ENCODE measurements at places on chromosomes 5 and 9. TPM values are rescaled to one million over a fixed set of nuclear protein-coding genes. Genes with fewer than 3 reads are reported as not detected.

Gene IGFBPL1
- total RNA-seq = not detected

Gene OLFML2A
- 13.9 TPM for total RNA-seq

Gene ATOX1
- 56.0 TPM for total RNA-seq

Gene RXFP3
- not detected for total RNA-seq

- H3K27me3 ChIP-seq = no peaks in the 10 kb centered on the region
- DNase-seq = no peak
- H3K27ac ChIP-seq = no peak overlapping the region
- H3K36me3 ChIP-seq = no peaks in the 10 kb centered on the region
- H3K4me1 ChIP-seq = no peaks in the 10 kb centered on the region
- H3K4me3 ChIP-seq = no peak overlapping the region
Measured at GRCh38 chr5:108703313-108703712, 44.4 kb upstream of the FER start.

DNA sequence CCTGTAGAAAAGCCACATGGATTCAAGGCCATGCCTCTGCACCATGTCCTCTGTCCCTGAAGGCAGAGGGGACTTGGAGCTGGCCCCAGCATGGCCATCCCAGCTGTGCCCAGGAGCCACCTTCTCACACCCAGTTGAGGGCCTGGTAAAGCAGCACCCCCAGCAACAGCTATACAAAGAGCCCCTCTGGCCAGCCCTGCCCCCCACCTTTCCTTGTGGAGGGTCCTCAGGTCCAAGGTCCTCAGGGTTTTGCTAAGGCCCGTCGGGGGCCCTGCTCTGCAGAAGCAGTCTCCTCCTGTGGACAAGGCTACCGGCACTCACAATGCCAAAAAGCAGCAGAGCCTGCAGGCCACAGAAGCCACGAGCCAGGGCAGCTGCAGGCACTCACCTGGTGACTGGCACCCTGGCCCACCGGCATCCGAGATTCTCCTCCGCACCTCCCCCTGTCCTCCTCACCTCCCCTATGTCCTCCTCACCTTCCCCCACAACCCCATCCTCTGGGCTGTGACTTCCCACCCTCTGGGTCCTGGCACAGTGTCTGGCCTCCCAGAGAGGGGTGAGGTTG, 39.9 kb upstream of the LPCAT1 start:
- H3K27me3 ChIP-seq = peaks cover 22% of the 10 kb centered on the region
- H3K4me3 ChIP-seq = no peak overlapping the region
- no peak overlapping the region for H3K27ac ChIP-seq
- DNase-seq = no peak

DNA sequence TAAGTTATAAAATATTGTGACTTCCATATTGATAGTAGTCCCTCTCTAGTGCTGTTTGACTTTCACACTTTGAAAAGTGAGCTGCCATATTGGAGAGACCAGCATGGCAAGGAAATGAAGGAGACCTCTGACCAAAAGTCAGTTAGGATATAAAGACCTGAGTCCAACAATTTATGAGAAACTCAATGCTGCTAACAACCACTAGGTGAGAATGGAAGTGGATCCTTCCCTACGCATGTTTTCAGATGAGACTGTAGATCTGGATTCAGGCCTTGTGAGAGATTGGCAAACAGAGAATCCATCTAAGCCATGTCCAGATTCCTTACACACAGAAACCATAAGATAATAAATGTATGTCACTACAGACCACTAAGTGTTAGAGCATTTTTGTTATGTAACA, 81.6 kb downstream of the CTNND2 start:
- DNase-seq = no peak
- no peak overlapping the region for H3K4me3 ChIP-seq
- no peaks in the 10 kb centered on the region for H3K27me3 ChIP-seq
- no peak overlapping the region for H3K27ac ChIP-seq

GRCh38 chr9:35518225-35518821, 28.4 kb downstream of the RUSC2 start:
- H3K27ac ChIP-seq = peak overlapping the region; percentile 82
- no peak overlapping the region for H3K4me3 ChIP-seq
- H3K36me3 ChIP-seq = no peaks in the 10 kb centered on the region
- H3K4me1 ChIP-seq = peaks cover 50% of the 10 kb centered on the region
- no peaks in the 10 kb centered on the region for H3K27me3 ChIP-seq

DNA sequence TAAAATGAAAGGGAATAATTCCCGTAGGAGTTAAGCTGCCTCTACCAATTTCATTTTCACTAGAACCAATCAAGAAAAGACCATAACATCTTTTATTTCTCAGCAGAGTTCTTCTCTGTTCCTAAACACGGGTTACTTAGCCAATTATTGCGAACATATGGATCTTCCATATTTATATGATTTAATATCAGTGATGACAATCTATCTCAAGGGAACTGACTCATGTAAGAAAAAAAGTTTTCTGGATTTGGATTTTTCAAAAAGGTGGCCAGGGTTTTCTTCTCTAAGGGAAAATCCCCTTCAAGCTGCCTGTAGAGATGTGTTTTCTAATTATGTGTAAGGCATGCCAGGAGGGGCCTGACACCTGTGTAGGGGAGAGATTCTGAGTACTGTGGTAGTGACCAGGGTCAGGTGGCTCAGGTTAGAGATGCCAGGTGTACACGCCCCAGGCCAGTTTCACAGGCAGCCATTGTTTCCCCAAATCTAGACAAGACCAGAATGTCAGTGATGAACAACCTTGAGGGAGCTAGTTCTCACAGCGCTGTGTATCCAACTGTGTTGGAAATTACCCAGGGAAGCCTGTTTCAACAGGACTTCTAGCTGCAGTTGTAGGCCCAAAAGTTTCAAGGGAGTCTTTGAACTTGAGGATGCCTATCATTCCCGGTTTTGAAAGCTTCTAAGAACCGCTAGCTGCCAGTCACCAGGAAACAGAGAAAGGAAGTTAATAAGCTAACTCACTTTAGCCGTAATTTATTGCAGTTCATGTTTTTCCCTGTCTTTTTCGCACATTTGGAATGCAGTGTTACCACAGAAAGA, 572.5 kb upstream of the RGMB start:
- H3K36me3 ChIP-seq = no peaks in the 10 kb centered on the region
- DNase-seq = no peak
- no peak overlapping the region for H3K27ac ChIP-seq
- no peaks in the 10 kb centered on the region for H3K4me1 ChIP-seq

DNA sequence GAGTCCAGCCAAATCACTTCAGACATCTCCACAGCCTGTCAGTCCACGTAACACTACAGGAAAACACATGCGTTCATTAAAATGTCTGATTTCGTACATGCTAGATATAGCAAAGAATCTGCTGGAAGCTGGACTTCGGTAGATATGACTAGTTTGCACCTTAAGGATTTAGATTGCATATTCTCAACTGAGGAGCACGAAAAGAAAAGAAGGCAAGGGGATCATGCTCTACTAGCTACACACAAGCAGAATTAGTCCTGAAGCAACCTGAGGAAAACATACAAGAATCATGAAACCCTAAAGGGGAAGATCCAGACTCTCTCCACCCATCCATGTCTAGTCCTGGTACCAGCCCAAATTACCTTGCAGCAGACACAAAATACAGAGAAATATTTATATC, 36.1 kb upstream of the SSBP2 start:
- peaks cover 30% of the 10 kb centered on the region for H3K4me1 ChIP-seq
- no peaks in the 10 kb centered on the region for H3K27me3 ChIP-seq
- DNase-seq = no peak
- H3K36me3 ChIP-seq = no peaks in the 10 kb centered on the region
- peak overlapping the region; percentile 0 for H3K27ac ChIP-seq

DNA sequence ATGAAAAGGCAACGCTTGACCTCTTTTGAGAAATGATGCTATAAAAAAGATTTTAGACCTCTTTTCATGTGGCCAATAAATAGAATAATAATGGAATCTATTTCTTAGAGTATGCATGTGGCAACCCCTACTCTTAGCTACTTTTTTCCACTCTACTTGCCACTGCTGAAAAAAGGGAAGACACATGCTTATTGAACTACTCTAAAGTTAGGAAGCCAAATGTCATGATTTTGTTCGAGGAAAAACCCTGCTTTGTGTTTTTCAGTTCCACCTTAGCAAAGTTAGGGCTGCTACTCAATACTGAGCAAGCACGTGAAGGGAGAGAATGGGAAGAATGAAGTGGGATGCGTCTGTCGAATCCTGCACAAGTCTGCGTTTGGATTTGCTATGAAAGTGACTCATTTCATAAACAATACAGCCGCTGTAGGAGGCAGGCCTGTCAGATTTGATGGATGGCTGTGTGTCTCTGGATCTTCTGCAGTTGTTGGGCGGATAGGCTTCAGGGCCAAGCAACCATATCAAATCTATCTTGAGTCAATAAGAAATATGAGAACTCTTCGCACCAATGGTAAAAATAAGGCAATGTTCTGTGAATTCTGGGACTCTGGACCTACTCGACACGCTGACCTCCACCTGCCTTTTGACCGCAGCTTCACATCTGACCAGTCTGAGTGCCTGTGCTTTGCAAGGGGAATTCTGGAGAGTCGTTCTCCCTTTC, 333.6 kb downstream of the PIK3R1 start:
- no peak overlapping the region for H3K27ac ChIP-seq
- no peaks in the 10 kb centered on the region for H3K36me3 ChIP-seq
- no peaks in the 10 kb centered on the region for H3K27me3 ChIP-seq
- no peak for DNase-seq
- peaks cover 46% of the 10 kb centered on the region for H3K4me1 ChIP-seq

- no peaks in the 10 kb centered on the region for H3K27me3 ChIP-seq
- H3K36me3 ChIP-seq = no peaks in the 10 kb centered on the region
Measured at GRCh38 chr5:114500756-114501155, 138.9 kb downstream of the KCNN2 start.

- H3K4me3 ChIP-seq = no peak overlapping the region
- no peaks in the 10 kb centered on the region for H3K27me3 ChIP-seq
- DNase-seq = no peak
- no peak overlapping the region for H3K27ac ChIP-seq
Measured at GRCh38 chr9:32422237-32422806, 37.9 kb downstream of the ACO1 start.

DNA sequence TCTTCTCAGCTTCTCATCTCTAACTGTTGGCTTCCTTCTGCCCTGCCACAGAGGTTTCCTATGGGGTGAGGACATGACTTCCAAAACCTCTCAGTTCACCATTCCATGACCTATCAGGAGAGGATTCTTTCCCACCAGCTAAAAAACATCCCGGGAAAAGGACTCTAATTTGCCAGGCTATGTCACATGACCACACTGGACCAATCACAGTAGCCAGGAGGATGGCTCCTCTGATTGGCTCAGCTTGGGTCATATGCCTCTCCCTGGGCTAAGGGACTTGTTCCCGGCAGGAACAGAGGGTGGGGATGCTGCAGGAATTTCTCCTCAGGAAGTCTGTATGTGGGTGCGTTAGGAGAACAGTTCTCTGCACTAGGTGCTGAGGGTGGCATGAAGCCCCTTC, 40.3 kb upstream of the XPA start:
- no peaks in the 10 kb centered on the region for H3K36me3 ChIP-seq
- H3K27me3 ChIP-seq = peaks cover 38% of the 10 kb centered on the region
- DNase-seq = no peak
- H3K27ac ChIP-seq = no peak overlapping the region

- no peaks in the 10 kb centered on the region for H3K27me3 ChIP-seq
- no peak for DNase-seq
- no peak overlapping the region for H3K4me3 ChIP-seq
Measured at GRCh38 chr5:21237461-21237860, 1249.5 kb upstream of the CDH18 start.

DNA sequence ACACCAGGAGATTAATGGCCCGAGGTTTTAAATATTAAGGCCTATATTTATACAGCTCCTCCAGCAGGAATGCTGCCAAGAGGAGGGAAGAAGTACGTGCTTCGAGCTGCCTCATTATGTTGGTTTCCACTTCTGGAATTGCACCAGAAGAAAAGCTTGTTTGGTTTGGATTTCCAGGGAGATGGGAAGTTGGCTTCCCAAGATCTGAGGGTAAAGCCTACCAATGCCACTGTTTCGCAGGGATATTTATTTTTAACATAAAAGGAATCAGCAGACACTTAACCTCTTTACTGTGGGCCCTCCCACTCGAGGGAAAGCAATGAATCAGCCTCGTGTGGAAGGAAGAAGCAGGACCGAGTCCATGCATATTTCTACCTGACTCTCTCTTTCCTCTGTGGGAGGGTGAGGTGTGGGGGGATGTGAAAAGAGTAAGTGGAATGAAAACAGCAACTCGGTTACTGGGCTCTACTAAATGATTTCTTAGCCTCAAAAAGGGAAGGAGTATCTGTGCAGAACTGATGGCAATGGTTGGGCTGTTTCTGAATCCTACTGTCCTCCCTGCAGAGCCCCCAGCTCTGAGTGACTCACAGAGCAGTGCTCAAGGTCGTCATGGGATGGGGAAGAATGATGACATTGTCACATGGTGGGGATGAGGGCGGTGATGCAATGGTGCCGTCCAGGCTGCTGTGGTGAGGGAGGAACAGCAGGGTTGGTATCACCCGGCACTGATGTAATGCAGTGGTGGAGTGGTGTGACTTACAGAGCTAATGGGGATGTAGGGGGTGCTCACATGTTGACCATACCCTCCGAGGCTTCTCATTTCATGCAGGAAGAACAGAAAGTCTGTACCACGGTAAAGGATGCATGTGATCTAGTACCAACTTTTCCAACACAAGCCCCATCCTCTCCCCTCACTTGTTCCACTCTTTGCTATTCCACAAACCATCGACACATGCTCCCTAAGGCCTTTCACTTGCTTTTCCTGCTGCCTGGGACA, 215.0 kb upstream of the PANK3 start:
- peak overlapping the region; percentile 29 for H3K27ac ChIP-seq
- DNase-seq = no peak
- H3K36me3 ChIP-seq = no peaks in the 10 kb centered on the region

- H3K27me3 ChIP-seq = no peaks in the 10 kb centered on the region
- H3K4me3 ChIP-seq = no peak overlapping the region
- DNase-seq = no peak
- no peaks in the 10 kb centered on the region for H3K4me1 ChIP-seq
- no peaks in the 10 kb centered on the region for H3K36me3 ChIP-seq
Measured at GRCh38 chr5:7856855-7857254, 5.9 kb upstream of the CFAP90 start.

DNA sequence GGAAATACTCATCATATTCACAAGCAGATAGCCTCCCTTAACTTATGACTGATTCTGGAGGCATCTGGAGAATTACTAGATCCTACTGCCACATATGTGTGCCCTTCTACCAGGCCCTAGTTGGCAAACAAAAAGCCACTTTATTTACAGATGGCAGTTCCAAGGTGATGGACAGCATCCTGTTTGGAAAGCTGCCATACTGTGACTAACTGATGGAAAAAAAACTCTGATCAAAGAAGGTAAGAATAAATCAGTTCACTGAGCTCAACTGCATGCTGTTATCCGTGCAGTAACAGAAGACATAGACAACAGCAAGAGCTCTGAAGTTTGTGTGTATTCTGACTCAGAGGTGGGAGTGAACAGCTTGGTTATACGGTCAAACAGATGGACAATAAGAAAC, 279.8 kb upstream of the POU5F2 start:
- H3K36me3 ChIP-seq = peaks cover 55% of the 10 kb centered on the region
- no peaks in the 10 kb centered on the region for H3K4me1 ChIP-seq
- DNase-seq = no peak
- no peaks in the 10 kb centered on the region for H3K27me3 ChIP-seq
- no peak overlapping the region for H3K4me3 ChIP-seq

Measured in esophagus squamous epithelium (tissue), 5 donors.